CD4-positive, alpha-beta T cell treated with Interleukin-21 for 1 hour (primary cell): ENCODE measurements at places on chromosomes 4 and X.

DNA sequence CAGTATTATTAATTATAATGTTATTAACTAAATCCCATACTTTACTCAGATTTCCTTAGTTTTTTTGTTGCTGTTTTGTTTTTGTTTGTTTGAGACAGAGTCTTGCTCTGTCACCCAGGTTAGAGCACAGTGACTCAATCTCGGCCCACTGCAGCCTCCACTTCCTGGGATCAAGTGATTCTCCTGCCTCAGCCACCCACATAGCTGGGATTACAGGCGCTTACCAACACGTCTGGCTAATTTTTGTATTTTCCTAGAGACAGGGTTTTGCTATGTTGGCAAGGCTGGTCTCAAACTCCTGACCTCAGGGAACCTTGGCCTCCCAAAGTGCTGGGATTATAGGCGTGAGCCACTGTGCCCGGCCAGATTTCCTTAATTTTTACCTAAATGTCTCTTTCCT, 72.2 kb downstream of the ANAPC4 start:
- no peak for DNase-seq

- no peak for DNase-seq
Observed at GRCh38 chrX:151899622-151900021, 13.1 kb upstream of the MAGEA4 start.

DNA sequence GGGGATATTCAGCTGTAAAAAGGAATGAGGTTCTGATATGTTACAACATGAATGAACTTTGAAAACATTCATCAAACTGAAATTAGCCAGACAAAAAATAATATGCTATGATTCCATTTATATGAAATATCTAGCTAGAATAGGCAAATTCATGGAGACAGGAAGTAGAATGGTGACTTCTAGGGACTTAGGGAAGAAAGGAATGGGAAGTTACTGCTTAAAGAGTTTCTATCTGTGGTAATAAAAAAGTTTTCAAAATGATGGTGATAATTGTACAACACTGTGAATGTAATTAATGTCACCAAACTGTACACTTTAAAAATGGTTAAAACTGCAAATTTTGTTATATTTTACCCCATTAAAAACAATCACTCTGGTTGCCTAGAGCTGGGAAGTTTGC, 30.2 kb downstream of the SMIM14 start:
- no peak for DNase-seq

- DNase-seq: no peak
Observed at GRCh38 chrX:139094671-139095592, 383.4 kb upstream of the FGF13 start.

DNA sequence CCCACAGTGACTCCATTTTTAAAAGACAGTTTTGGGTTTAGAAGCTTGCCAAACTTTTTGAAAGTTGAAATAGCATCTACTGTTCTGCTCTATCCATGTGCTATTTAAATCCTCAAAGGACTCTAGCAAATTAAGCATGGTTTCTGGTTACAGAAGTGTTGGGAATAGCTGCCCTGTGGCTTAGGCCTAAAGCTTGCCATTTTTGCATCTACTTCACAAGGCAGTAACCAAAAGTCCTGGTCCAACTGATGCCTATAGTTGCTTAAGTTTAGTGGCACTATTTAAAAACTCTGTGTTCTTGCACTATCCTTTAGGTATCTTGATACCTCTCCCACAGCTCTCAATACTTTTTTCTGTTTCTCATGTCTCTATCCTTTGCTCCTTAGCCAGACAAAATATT, 251.0 kb upstream of the GPC4 start:
- DNase-seq: no peak

- peak; percentile 81 for DNase-seq
Observed at GRCh38 chr4:38132107-38132673, 172.0 kb downstream of the PTTG2 start.

- DNase-seq: no peak
Observed at GRCh38 chrX:110022599-110023448, 19.9 kb downstream of the TMEM164 start.

GRCh38 chr4:142713282-142714030, 132.6 kb downstream of the INPP4B start:
- no peak for DNase-seq

- no peak for DNase-seq
Observed at GRCh38 chr4:167100120-167100519, 134.2 kb downstream of the SPOCK3 start.

GRCh38 chrX:115350711-115351381, 61.3 kb downstream of the LUZP4 start:
- no peak for DNase-seq

DNA sequence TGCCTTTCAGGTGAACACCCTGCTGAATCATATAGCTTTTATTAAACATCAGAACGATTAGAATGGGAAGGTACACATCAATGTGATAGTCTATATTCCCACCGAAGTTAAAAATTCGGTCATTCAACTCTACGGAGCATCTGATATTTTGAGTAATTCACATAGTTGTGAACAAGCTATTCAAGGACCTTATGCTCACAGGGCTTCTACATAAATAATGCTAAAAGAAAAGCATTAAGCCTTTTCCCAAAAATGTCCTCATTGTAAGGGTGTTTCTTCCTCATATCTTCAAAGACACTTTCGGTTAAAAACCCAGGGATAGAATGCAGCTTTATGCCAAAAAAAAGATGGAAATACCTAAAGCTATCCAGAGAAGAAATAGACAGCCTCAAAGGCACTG, 79.7 kb upstream of the EDNRA start:
- DNase-seq: no peak

DNA sequence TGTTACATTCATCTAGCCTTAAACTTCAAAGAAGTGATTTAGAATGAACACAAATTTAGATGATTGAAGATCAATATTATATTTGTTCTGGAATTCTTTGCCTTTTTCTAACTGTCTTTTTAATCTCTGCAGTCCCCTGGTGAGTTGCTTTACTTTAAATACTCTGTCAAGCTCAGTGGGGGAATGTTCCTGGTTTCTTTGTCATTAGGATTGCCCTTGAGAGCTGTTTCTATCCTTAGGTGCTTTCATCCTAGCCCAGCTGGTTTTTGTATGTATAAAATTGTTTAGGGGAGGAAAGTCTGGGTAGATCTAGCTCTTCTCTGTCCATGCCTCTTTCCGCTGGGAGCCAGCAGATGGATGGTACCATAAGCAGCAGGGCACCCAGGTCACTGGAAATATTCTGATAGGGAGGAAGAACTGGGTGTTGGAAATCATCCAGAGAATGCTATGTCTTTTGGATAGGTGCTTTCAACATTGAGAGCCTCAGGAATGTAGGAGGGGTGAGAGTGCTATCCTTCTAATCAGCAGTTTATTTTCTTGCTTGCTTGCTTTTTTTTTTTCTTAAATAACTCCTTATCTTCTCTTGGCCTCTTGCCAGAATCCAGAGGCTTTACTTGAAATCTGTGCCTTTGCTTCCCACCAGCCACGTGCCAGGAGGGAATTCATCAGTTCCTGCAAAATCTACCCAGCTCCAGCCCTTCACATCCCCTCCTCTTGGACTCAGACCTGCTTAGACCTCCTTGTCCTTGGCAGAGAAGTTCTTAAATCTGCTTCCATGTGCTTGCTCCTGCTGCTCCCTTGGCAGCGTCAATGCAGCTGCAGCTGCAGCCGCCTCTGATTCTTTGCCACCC, 215.3 kb upstream of the ANXA3 start:
- no peak for DNase-seq

GRCh38 chrX:105823092-105823455, 735 bp downstream of the NRK start:
- DNase-seq: no peak
